ENCODE measurements at places on chromosomes 6 and 20.

DNA sequence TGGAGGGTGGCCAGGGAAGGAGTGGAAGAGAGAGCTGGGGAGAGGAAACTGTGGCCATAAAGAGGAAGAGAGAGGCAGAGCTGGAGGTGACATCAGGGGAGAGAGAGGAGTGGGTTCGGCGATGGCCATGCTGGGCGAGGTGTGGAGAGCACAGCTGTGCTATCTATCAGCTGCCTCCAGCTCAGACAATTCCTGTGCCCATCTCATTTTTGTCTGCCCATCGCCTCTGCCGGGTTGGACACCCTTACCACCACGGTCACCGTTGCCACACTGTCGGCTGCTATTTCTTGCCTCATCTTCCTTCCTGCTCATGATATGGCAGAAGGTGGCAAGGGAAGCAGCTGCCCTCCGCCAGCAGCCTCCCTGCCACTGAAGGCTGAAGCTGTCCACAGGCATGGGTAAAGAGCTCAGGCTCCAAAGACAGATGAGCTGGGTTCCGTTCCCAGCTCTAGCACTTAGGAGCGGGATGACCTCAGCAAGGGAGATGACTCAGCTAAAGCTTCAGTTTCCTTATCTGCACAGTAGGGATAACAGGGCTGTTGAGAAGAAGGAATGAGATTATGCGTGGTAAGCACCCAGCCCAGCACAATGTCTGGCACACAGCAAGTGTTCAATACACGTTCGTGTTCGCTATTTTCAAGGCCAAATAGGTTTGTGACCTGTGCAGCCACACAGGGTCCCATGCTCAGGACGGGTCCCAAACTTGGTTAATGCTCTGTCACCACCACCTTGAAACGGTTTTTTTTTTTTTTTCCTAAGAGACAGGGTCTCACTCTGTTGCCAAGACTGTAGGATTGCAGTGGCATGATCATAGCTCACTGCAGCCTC lies 21.9 kb upstream of the TAF8 start:
- DNase-seq, result no peak

- DNase-seq, result no peak
These were observed 40.0 kb upstream of the MRPS10 start for GRCh38 chr6:42257614-42258013.

DNA sequence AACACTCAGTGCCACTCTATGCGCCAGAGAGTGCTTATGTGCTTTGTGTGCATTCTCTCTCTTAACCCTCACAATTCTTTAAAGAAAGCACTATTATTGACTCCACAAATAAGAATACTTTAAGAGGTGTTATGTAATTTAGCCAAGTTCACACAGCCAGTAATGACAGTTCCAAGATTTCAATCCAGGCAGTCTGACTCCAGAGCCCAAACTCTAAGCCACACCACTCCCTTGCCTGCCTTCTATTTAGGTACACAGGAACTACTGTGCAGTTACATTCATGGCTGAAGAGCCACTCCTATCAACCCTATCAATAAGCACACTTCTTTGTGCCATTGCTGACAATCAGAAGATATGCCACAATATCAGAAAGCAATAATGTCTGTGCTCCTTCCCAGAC lies 93.3 kb downstream of the PTPRK start:
- DNase-seq, result no peak

DNA sequence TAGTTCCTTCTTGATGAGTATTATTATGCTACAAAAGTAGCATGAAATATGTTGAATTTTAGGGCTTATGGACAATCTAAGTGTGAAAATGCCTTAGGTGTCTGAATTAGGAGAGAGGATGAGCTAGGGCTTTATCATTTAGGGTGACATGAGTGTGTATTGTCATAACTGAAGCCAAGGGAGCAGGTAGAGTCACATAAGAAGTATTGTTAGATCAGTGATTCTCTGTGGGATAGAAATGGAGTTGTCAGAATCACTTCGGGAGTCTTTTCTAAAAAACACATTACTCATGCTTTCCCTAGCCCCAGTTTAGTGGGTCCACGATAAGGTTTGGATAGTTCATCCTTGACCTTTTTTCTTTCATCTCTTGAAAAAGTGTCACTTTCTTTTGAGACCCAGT lies 16.4 kb downstream of the ZFAND3 start:
- no peak for DNase-seq

DNA sequence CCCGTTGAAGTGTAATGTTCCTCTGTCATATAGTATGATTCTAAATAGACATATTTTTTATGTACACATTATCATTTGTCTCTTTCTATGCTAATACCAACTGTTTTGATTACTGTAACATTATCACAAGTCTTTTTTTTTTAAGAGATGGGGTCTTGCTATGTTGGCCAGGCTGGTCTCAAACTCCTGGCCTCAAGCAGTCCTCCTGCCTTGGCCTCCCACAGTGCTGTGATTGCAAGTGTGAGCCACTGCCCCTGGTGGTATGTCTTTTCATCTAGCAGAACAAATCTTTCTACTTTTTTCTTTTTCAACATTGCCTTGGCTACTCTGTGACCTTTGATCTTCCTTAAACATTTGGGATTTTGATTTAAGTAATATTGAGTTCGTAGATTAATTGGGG lies 57.7 kb downstream of the SLX4IP start:
- no peak for DNase-seq

- DNase-seq, result no peak
These were observed 21.5 kb upstream of the TAF4 start for GRCh38 chr20:62087227-62087626.

DNA sequence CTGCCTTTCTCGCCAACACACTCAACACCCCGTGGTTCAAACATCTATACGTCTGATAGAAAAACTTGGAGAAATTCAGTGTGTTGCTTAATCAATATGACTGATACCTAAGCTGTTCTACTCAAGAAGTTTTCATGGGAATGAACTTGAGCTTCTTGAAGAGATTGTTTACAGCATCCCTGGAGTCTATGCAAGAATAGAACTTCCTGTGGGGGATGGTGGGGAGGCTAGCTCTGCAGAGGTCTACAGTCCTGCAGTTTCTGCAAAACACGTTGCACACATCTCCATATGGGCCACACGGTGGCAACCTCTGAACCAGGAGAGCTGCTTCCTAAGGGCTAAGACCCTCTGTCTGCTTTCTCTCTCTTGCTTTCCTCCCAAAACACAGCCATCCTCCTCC lies 32.7 kb upstream of the FANCE start:
- DNase-seq, result no peak

GRCh38 chr6:167980911-167981580 lies 16.4 kb upstream of the KIF25 start:
- DNase-seq, result no peak

DNA sequence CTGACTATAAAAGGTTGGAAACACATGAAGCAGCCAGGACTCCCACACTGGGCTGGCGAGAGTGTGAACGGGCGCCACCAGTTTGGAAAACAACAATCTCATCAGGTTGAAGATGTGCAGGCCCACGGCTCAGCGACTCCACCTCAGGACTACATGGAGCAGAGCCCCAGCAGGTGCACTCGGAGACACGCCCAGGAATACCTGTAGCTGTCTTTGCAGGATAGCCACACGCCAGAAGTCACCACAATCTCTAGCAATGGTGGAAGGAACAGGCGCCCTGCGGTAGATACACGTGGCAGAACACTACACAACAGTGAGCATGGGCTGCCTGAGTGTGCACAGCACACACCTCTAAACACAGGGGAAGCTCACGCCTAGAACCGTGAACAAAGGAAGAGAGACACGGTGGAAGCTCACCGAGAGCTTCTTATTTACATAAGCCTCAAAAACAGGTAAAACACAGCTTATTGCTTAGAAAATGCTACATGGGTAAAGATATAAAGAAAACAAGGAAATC lies 28.7 kb upstream of the RPS6KA2 start:
- DNase-seq, result no peak

DNA sequence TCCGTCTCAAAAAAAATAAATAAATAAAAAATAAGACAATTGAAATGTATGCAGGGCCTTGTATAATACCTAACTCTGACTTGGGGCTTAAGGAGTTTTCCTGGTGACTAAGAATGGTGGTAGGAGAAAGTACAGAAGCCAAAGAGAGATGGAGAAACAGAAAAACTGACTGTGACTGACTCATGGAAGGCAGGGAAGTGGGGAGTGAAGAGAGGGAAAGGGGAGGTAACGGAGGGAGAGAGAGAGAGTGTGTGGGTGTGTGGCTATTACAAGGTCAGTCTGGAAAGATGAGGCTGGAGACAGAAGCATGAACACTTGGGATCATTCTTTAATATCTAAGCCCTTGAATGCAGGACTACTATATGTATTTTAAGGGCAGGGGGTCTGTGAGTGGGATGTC lies 38.5 kb downstream of the SNRNP48 start:
- DNase-seq, result no peak

GRCh38 chr20:45156713-45157112 lies 18.0 kb upstream of the PI3 start:
- no peak for DNase-seq

DNA sequence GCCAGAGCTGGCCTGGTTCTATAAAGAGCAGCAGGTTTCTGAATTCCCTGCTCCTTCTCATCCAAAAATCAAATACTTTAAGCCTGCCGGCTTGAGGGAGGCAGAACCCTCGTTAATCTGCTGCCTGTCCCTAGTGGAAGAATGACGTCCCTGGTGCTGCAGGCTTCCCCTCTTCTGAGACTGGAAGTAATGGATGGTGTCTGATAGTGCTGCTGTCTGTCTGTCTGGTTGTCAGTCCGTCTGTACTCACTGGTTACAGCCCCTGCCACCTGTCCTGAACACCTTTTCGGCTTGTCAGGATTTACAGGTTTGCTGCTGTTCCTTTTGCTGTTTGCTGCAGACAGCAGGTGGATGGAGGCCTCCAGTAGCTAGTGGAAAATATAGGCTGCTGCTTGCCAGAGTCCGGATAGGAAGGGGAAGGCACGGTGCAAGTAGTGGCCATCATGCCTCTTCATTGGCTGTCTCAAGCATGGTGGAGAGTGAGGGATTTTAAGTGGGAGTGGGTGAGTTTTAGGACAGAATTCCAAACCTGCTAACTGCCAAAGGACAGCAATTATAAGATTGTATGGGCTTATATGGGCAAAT lies 2.5 kb downstream of the RIMS1 start:
- DNase-seq, result no peak

GRCh38 chr6:167855825-167856425 lies 29.2 kb downstream of the AFDN start:
- no peak for DNase-seq

DNA sequence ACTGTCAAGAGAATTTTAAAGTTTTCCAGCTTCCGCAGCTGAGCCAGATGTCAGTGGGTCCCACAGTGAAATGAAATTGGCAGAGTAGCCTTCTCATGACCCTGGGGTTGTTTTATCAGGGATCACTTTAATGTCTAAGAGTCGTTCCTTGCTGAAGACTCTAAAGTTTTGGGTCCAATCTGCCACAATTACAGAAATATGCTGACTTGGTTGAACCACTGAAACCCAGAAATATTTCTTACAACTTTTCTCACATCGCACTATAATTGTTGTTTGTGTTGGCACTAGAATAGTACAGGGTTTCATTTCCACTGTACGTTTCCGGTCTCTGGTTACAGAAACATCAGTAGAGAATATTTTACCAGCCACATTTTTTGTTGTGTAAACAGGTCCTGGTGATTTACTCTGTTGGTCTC lies 109.0 kb downstream of the HMGCLL1 start:
- no peak for DNase-seq

- no peak for DNase-seq
These were observed 165.2 kb downstream of the BCAS1 start for GRCh38 chr20:53905019-53905819.

DNA sequence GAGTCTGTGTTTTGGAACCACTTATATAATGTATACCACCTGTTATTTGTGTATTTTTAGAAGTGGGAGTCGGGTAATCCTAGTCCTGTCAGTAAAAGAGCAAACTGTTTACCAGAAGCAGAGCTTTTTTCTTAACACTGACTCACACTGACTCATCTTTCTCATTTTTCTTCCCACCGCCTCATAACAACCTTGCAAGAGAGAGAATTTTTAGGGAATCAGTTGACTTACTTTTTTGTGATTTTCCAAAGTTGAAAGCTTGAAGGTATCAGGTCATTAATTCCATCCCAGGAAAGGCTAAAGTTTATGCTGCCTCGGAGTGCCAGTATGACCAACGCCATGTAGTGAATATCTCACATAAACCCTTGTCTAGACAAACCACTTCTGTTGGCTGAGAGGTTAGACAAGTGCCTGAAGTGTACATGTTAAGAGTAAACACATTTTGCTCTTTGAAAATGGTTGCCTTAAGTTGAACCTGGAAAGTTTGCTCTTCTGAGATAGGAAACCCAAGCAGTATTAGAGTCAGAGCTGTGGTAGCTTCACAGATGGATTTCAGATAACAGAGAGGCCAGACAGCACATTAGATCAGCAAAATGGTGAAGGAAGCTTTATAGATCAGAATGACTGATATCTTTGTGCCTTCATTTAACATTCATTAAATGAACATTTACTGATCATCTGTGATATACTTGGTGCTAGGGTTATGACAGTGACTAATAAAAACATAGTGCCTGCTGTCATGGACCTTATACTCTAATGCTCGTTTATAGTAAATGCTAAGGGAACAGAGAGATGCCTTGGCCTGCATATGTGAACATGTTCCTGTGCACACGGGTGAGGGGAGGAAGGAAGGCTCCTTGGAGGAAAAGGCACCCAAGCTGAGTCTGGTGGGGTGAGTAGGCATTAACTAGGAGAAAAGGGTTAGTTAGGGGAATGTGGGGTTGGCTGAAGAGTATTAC lies 29.1 kb upstream of the PKIG start:
- DNase-seq, result peak; percentile 58

DNA sequence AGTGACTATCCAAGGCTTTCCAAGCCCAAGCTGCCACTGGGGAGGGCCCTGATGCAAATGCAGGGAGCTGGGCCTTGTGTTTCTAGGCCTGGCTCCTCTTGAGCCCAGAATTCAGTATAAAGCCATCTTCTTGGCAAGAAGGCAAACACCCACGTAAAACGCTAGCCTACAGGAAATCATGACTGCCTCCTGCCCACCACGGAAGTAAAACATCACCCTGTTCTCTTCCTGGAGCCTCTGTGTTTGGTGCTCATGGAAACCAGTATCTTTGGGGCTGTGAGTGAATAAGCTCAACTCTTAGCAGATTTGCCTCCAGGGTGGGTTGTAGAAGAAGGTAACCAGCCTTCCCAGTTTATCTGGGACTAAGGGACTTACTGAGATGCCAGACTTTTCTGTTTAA lies 271.0 kb downstream of the ZNF217 start:
- DNase-seq, result no peak

Measured in DMS79 (cell line).